A549 treated with Mapracorat at 1 μM for 4 hours (cell line): ENCODE measurements at places on chromosomes 5 and 9. TPM values are rescaled to one million over a fixed set of nuclear protein-coding genes. Genes with fewer than 3 reads are reported as not detected.

Gene CATSPER3
- total RNA-seq = 0.22 to 0.41 TPM (median 0.37 TPM) in 5 replicates

Gene SH3PXD2B
- 16.3 to 19.6 TPM (median 18.4 TPM) in 5 replicates for total RNA-seq

Gene ENTREP1
- total RNA-seq = 0.50 to 0.88 TPM (median 0.60 TPM) in 5 replicates

Gene COX7C
- total RNA-seq = 572 to 816 TPM (median 617 TPM) in 5 replicates

Gene ETF1
- total RNA-seq = 118 to 136 TPM (median 121 TPM) in 5 replicates

Gene SHISAL2B
- total RNA-seq = not detected in 5 replicates

Gene CARD9
- 0.50 to 1.8 TPM (median 1.3 TPM) in 5 replicates for total RNA-seq

Gene PDGFRB
- 0.16 to 0.56 TPM (median 0.22 TPM) in 5 replicates for total RNA-seq

Gene FBN2
- total RNA-seq = 13.0 to 20.4 TPM (median 17.9 TPM) in 5 replicates

Gene TLX3
- not detected in 5 replicates for total RNA-seq

Gene SLC6A7
- total RNA-seq = 0.05 TPM in 1 of 5 replicates, not detected in the others

Gene PCDHGB4
- 0.55 to 1.0 TPM (median 0.97 TPM) in 5 replicates for total RNA-seq

Gene OR1Q1
- total RNA-seq = not detected in 5 replicates

Gene PCDHA11
- 0.04 to 0.08 TPM (median 0.06 TPM) in 4 of 5 replicates, not detected in the other for total RNA-seq

Gene RIMOC1
- total RNA-seq = 9.7 to 10.8 TPM (median 10.6 TPM) in 5 replicates

Gene ARL14EPL
- total RNA-seq = 0.13 to 0.48 TPM (median 0.19 TPM) in 5 replicates

Gene PCDH1
- 2.2 to 3.8 TPM (median 3.0 TPM) in 5 replicates for total RNA-seq

Gene KCTD16
- total RNA-seq = 0.01 to 0.07 TPM (median 0.04 TPM) in 3 of 5 replicates, not detected in the others

Gene ABCA1
- 3.3 to 4.8 TPM (median 3.4 TPM) in 5 replicates for total RNA-seq

Gene DIPK1B
- 5.8 to 9.8 TPM (median 8.7 TPM) in 5 replicates for total RNA-seq

Gene STOM
- 261 to 323 TPM (median 265 TPM) in 5 replicates for total RNA-seq

Gene TAF1L
- not detected in 5 replicates for total RNA-seq

Gene IL31RA
- 1.0 to 1.5 TPM (median 1.3 TPM) in 5 replicates for total RNA-seq

Gene GABRB2
- total RNA-seq = not detected in 5 replicates

Gene CDO1
- not detected in 5 replicates for total RNA-seq

Gene PTGDS
- total RNA-seq = 0.44 to 0.61 TPM (median 0.47 TPM) in 4 of 5 replicates, not detected in the other

Gene GABRA6
- not detected in 5 replicates for total RNA-seq

Gene KCNIP1
- total RNA-seq = not detected in 5 replicates

Gene ZNG1C
- 52.7 to 93.5 TPM (median 60.4 TPM) in 5 replicates for total RNA-seq

Gene DMGDH
- not detected in 5 replicates for total RNA-seq

Gene DNAI1
- total RNA-seq = 0.23 to 0.64 TPM (median 0.45 TPM) in 4 of 5 replicates, not detected in the other

Gene GLRA1
- not detected in 5 replicates for total RNA-seq

Gene AQP7
- 0.27 to 0.59 TPM (median 0.34 TPM) in 5 replicates for total RNA-seq

Gene C9
- total RNA-seq = not detected in 5 replicates

Gene S100Z
- total RNA-seq = not detected in 5 replicates

Gene ACTBL2
- 0.06 to 0.08 TPM in 2 of 5 replicates, not detected in the others for total RNA-seq

Gene BAAT
- 0.23 to 0.45 TPM (median 0.35 TPM) in 5 replicates for total RNA-seq

Gene KCNMB1
- total RNA-seq = not detected in 5 replicates

Gene AQP3
- 11.5 to 20.2 TPM (median 17.9 TPM) in 5 replicates for total RNA-seq

Gene GRM6
- not detected in 5 replicates for total RNA-seq

Gene SURF1
- 37.5 to 46.5 TPM (median 44.6 TPM) in 5 replicates for total RNA-seq

Gene HARS1
- 70.9 to 83.6 TPM (median 77.9 TPM) in 5 replicates for total RNA-seq
